ENCODE measurements at places on chromosomes 1 and 21. TPM values are rescaled to one million over a fixed set of nuclear protein-coding genes. Genes with fewer than 3 reads are reported as not detected.
A peak's percentile ranks its signal among the peaks of the same experiment; 100 is the strongest.

DNA sequence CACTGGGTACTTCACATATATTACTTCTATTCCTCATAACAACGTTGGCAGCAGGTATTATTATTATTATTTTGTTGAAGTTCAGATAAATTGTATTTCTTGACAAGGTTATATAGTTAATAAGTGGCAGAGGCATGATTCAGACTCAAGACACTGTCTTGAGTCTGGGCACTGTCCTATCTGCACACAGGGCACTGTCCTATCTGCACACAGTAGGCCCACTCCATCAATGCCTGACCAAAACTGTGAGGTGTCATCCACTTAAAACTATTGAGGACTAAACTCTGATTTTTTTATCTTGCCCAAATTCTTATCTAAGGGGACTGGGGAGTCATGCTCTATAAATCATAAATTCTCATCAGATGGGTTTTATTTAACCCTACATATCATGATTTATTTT, 23.8 kb upstream of the IER5 start:
- no peak for DNase-seq

DNA sequence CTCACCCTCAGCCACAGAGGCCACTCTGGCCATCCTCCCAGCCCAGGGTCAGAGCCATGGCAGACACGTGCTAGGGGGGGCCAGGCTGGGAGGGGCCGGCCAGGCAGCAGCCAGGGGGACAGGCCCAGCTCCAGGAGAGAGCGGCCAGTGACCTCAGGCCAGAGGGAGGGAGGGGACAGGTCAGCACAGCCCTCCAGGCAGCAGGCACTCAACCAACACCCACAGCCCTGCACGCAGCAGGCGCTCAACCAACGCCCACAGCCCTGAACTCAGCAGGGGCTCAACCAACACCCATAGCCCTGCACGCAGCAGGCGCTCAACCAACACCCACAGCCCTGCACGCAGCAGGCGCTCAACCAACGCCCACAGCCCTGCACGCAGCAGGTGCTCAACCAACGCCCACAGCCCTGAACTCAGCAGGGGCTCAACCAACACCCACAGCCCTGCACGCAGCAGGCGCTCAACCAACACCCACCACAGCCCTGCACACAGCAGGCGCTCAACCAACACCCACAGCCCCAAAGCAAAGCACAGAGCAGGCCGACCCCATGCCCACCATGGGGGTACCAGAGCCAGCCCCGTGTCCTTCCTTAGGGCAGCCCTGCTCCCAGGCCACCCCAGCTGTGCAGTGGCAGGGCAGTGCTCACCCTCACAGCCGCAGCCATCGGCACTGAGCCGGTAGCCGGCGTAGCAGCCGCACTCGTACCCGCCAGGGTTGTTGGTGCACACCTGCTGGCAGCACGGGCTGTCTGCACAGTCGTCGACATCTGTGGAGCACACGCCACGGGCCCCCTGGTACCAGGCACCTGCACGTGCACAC, 55.9 kb downstream of the ARHGEF16 start:
- no peak for DNase-seq

The BARHL2 gene
- total RNA-seq = not detected

DNA sequence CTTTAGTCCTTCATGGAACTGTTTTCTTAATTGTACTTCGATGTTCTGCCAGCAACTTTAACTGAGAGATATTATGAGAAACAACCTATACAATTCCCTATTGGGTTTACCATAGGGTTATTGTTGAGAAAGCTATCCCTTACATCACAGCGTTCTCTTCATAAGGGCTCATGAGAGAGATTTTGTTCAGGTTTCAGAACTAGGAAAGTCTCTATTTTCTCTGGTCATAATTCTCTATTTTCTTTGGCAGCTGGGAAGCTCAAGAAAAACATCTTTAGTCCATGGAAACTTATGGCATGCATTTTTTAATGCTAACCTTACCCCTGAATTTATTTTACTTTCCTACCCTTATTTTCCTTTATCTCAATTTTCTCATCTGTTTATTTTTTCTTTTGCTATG, 38.2 kb downstream of the NMNAT2 start:
- DNase-seq = no peak

The BATF3 gene
- 0.25 TPM for total RNA-seq

GRCh38 chr1:7534061-7534825, 236.9 kb upstream of the VAMP3 start:
- DNase-seq = peak; percentile 32

The USH2A gene
- not detected for total RNA-seq

GRCh38 chr1:31013187-31013864, 52.2 kb downstream of the PUM1 start:
- DNase-seq = peak; percentile 43

- no peak for DNase-seq
Observed at GRCh38 chr1:109309347-109309746, 2.5 kb upstream of the MYBPHL start.

The OR2AK2 gene
- total RNA-seq = not detected

The SF3B4 gene
- total RNA-seq = 68.7 TPM

DNA sequence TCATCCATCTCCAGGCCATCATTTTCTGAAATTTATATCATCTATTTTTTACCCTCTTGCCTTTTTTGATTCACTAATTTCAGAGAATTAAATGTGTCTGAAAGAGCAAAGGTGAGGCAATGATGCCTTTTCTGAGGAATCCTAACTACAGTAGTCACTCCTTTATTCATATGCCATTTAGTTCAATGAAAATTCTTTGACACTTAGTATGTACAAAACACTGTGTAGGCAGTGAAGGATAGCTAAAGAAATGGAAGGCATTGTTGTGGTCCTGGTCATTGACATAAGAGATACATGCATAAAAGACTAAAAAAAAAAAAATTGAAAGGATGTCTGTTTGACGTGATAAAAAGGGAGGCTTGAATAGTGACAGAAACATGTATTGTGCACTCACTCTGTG, 171.9 kb upstream of the BEND5 start:
- DNase-seq = no peak

DNA sequence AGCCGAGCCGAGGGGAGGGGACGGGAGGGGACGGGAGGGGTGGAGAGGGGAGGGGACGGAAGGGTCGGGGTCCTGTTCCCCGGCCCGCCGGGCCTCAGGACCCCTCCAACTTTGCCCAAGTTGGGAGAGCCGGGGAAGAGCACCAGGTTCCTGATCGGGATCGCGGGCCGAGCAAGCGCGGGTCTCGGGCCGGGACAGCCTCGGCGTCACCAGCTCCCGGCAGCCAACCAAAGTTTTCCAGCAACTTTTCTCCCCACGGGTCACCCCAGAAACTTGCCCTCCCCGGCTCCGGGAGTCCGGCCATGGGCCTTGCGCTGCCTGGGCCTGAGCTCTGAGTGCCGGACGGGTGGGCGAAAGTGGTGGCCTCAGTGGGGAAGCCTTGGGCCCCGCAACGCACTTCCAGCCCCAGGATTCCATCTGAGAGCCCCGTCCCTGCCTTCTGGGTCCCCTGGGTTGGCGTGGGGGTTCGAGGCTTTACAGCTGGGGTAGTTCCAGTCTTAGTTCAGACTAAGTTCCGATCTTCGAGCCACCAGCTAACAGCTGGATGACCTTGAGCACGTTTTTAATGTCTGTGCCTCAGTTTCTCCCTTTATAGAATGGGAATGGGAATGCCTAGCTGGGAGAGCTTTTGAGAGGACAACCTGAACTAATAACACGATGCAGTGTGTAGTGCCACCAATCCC, 458 bp downstream of the ZC3H12A start:
- no peak for DNase-seq

DNA sequence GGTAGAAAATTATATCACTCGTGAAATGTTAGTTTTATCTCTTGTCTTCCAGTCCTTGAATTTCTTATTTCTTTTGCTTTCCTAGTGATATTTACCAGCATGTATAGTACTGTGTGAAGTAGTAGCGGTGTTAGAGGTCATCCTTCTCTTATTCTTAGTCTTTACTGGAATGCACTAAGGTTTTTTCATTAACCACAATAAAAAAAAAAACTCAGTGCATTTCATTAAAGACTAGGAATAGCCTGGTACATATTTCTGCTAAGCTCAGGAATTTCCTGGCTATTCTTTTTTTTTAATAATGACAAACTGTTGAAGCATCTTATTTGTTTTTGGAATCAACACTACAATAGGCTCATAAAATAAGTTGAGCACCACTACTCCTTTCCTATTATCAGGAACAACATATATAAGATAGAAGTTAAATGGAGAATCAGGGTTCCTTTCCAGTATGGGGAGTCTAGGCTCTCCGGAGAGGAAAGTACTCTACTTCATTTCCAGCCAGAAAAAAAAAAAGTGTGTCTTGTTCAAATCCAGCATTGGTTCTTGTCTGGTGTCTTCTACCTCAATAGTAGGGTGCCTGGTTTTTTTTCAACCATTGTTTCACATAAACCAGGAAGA, 60.0 kb downstream of the TNFSF18 start:
- peak; percentile 61 for DNase-seq

DNA sequence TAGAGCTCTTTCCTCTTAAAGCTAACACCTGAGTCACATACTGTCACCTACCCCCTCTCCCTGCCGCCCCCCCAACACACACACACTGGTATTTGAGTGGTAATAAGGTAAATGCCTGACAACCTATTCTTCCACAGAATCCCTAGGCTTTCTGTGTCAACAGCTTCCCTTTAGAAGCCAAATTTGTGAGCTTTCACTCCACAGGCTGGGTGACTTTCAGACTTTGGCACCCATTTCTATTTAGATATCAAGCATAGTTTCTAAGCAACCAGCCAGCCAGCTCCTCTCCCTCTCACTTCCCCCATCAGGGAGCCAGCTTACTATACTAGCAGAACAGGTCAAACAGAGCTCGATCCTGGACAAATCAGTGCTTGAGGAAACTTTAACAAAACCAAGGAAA, 3.2 kb upstream of the C1orf74 start:
- no peak for DNase-seq

GRCh38 chr1:18959591-18959990, 3.1 kb upstream of the IFFO2 start:
- no peak for DNase-seq
